ENCODE measurements at places on chromosomes 12 and 14.

- DNase-seq: no peak
Measured at GRCh38 chr12:95989504-95990123, 6.5 kb downstream of the HAL start.

DNA sequence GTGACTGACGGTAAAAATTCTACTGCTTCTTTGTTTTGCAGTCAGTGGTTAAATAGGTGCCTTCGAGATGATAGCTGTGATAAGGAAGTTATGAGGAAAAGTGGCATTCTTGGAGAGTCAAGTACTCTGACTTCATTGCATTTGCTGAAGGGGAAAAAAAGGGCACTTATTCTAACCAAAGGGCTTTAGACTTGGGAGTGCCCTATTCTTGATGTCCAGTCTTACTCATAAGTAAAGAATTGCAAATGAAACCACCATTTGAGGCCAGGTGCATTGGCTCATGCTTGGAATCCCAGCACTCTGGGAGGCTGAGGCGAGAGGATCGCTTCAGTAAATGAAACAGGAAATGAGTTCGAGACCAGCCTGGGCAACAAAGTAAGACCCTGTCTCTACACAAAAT, 40.3 kb downstream of the BRAP start:
- DNase-seq: no peak

GRCh38 chr12:119145367-119145766, 33.4 kb upstream of the HSPB8 start:
- no peak for DNase-seq

DNA sequence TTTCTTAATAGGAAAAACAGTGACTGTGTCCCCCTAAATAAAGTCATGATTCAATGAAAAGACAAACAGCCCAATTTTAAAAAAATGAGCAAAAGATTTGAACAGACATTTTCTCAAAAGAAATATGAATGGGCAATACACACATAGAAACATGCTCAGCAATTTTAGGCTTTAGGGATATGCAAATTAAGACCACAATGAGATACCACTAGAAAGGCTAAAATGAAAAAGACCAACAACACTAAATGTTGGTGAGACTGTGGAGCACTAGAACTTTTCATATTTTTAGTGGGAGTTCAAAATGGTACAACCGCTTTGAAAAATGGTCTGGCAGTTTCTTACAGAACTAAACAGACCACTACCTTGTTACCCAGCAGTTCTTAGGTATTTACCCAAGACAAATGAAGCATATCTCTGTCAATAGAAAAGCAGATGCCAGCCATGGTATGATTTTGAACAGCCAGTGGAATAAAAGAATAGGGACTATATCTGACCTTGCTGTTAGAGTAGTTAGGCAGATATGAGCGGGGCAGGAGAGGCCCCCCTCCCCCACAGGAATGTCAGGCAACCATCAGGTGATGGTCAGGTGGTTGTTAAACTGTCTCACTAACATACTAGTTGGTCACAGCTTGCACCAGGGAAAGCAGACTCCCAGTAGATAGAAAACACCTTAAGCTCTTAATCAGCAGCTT, 108.8 kb downstream of the PRKCH start:
- no peak for DNase-seq

GRCh38 chr12:53591301-53592206, 34.6 kb downstream of the ATF7 start:
- no peak for DNase-seq

DNA sequence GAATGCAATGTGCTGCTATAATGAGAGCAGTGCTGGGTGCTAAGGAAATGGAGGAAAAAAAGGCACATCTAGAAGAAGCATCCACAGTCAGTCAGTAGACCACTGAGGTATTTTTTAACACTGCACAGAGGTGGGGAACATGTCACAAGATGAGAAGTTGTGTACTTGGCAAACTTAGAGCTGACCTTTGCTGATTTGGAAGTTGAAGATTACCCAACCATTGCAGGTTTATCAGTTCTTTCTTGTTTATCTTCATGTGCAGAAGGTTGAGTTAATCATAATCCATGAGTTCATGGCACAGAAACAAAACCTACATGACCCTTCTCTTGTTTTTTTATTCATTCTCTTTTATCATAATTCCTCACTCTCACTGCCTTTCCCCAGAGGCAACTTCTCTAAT, 3.2 kb upstream of the PAH start:
- no peak for DNase-seq

- DNase-seq: no peak
Measured at GRCh38 chr14:23015618-23016017, 5.7 kb upstream of the C14orf93 start.

DNA sequence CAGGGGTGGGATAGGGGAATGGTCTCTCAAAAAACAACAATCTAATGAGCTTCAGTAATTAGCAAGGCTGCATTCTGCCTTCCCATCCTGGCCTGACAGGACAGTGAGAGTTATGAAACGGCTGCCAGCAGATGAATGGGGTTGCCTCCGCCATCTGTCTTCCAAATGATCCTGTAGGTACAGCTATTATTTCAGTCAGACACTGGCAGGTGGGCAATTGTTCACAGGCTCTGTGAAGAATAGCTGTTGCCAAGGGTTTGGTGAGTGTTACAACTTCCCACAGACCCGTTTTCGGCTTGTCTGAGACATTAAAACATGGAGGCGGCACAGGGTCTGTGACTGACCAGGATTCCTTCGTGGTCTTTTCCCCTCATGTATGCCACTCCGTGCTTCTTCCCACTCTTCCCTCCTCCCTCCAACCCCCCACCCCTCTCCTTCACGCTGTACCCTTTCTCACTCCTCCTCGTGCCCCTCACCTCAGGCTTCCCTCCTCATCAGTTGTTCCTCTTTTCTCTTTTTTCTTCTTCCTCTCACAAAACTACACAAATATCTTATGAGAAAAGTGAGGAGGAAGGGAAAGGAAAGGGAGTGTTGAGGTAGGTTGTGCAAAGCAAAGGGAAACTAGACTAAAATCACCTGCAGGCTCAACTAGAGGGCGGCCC, 160.8 kb upstream of the GZMB start:
- DNase-seq: no peak

DNA sequence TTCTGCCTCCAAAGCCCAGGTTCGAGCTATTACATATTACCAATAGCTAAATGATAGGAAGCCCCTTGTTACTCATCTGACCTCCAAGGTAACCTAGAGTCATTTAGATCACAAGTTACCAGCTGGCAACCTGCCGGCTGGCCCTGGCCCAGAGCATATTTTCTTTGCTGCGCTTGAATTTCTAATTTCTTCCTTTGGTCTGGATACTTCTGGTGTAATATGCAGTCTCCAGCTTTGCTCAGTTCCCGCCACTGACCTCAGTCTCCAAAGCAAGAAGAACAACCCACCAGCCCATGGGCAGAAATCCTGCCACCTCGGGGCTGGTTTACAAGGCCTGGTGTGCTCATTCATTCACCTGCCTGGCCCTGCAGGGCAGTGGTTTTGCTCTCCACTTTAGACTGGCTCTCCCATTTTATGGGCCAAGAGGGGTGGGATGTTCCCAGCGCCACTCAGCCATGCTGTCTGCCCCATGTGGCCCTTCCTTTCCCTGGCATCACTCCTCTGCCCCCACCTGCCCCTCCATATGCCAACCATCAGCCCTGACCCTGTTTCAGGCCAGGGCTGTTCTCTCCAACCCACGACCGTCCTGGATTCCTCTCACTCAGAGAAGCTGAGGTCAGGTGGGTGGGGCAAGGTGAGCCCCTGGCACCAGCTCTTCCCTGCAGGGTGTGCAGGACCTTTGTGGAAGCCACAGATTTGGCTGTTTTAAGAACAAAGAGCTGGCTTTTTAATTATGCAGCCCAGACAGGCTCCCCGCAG, 76.0 kb downstream of the PRIMA1 start:
- DNase-seq: no peak

DNA sequence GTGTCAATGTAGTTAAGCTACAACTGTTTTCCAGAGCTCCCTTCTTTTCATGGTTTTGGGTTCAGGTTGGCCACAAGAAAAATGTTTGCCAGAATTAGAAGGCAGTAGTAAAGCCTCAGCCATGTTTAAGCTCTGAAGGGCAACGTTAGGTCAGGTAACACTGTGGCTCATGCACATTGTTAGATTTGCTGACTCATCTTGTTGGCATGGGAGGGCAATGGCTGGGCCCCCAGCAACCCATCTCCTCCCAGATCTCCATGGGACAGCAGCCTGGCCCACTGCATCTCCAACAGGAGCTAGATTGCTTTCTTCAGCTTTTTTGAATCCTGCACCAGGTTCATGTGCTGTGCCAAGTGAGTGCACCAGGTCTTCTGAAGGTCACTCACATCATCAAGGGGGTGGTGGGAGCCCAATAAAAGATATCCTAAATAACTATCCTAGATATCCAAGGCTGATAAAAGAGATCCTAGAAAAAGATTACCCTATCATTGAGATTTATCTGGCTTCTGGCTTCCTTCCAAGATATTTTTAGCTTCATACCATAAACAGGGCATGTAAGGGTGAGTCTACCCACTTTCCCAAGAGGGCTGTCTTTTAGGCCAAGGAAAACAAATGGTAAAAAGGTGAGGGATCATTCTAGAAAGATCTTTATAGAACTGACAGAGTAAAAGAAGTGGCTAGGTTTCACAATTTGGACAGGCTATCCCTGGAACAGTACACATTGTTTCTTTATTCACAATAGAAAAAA, 28.9 kb downstream of the PTGER2 start:
- no peak for DNase-seq

GRCh38 chr12:124152731-124153130, 142.2 kb upstream of the RFLNA start:
- no peak for DNase-seq

DNA sequence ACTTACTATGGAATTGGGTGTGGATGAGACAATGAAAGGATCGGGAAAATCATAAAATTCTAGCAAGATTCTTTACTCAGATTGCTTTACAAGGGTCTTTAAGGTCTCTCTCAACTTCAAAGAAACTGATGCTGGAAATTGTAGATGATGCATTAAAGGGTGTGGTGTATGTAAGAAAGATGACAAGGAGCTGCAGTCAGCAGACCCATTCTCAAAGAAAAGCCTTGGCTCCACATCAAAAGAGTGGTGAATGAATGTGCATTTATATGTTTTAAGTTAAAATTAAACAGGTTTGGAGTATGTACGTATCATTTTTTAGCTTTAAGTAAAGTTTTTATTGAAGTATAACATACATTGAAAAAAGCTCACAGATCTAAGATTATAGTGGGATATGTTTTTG, 194.5 kb downstream of the C12orf75 start:
- DNase-seq: no peak

DNA sequence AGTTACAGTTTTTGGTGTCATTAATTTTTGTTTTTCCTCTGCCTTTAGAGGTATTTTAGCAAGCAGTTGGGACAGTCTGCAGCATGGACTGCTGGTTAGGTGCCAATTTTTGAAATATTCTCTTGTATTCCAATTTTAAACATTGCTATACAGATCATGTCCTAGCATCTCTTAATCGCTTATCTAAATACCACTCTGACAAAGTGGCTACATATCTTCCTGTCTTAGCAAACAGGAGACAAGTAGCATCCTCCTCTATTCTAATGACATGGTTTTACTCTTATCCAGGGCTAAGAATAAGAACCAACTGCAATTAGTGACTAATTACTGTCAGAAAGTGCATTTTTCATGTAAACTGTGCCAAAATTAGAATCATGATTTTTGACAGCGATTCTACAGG, 117.8 kb upstream of the ATP2B1 start:
- no peak for DNase-seq

- DNase-seq: no peak
Measured at GRCh38 chr14:52693036-52693435, 2.3 kb downstream of the ERO1A start.

GRCh38 chr14:23750357-23750756, 114.2 kb downstream of the DHRS2 start:
- no peak for DNase-seq

DNA sequence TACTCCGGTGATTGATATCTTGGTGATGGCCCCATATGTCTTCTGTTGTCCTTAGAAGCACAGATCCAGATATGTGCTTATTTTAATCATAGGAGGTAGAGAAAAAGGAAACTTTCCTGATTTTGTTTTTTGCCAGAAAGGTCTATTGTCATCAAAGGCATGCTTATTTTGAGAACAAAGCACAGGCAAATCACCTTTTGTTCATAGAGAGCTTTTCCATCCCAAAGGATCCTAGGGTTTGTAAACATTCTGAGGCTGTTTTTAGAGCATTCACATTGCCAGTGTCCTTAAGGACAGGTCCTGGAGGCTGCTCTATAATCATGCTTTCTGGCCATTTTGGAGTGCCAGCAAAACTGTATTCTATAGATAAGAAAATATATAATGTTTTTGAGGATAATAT, 148.5 kb upstream of the SEL1L start:
- no peak for DNase-seq

DNA sequence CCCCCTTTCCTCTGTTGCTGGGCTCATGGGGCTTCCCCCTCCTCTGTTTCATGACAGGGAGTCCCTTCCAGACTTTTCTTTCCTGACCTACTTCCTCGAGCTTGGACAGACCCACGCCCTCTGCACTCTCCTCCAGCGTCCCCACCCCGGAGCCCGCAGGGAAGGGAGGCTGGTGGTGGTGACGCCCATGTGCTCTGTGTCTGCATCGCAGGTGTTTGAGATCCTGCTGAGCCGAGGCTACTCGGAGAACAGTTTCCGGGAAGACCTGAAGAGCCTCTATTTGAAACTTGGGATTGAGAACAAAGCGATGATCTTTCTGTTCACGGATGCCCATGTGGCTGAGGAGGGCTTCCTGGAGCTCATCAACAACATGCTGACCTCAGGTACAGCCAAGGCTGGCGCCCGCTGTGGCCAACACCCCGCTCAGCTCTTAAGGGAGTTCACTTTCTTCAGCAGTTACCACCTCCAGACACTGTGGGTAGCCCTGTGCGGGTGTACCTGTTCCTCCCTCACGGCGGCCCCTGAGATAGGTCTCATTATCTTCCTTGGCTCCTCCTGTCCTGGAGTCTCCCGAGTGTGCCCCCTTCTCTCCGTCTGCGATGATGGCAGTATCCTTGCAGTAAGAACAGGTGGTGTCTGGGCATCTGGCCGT, 85.6 kb downstream of the CCDC92 start:
- DNase-seq: no peak

DNA sequence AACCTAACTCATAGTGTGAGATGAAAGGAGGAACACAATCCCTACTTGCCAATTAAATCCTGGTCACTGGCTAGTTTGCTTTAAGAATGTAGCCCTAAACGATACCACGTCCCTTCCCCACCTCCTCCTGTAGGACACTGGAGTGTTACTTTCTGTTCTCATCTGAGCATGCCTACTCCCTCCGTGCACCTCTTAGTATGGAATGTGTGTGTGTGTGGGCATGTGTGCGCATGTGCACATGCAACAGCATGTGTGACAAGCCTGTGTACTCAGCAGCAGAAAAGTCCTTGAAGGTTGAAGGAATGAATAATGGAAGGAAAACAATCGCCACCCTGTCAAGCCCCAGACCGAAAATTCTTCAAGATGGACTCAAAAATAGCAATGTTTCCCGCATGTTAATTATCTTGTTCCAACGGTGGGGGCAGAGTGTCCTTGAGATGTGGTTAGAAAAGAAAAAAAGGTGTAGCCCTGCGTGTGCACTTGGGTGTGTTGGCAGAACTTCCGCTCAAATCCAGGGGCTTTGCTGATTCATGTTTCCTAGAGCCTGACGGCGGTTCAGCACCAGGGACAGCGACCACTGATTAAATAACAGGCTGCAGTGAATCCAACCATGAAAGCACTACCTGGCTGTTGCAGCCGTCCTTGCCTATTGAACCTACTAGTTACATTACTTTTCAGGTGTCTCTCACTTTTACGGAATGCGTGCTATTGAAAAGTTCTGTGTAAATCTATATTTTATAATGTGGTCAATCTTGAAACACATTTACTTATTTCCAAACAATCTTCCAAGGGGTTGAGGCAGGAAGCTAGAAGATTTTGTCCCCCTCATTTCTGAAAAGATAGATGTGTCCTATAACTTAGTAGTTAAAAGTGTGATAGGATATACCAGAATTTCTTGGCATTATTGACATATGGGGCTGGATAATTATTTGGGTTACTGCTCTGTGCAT, 79.8 kb downstream of the SRRM4 start:
- DNase-seq: peak; percentile 43
